ENCODE measurements at places on chromosomes 3 and 15.

DNA sequence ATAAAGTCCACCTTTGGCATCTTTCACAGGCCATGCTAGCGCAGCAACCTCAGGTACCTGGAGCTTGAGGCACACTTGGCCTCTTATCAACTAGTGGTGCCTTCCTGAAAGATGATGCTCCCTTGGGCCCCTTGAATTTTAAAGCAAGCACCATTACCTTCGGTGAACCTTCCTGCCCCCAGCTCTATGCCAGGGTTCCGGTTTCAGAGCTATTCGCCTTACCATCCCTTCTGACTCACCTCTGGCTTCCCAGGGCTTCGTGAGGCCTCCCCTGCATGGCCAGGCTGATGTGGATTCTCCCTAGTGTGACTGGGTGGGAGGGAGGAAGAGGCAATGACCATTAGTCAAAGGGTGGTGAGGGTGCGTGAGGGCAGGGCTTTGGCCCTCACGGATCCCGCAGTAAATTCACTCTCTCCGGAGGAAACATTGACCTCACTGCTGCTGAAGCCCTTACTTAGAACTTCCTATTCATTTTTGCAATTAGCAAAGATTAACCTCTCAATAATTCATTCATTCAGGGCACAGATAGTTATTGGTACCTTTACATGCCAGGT is 16.3 kb downstream of the BHLHE40 start:
- DNase-seq = peak; percentile 83

- DNase-seq = no peak
Observed at GRCh38 chr15:34233614-34234013, 8.8 kb downstream of the EMC4 start.

- DNase-seq = no peak
Observed at GRCh38 chr15:53831907-53832770, 72.7 kb upstream of the WDR72 start.

DNA sequence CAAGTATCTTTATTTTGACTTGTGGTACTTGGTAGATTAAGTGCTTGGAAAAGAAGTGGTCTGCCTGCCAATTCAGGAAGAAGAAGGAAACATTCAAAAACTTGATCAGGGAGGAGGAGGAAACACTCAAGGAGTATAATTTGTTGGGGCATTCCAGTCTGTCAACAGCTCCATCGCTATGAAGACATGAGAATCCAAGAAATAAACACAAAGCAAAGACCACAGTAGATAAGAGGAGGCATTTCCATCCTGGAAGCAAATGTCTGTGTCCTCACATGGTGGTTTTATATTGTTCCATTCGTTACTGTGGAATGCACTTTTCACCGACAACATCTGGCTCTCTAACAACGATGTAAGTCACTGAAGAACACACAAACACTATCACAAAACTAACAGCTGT is 176.1 kb upstream of the FRMD4B start:
- DNase-seq = no peak

DNA sequence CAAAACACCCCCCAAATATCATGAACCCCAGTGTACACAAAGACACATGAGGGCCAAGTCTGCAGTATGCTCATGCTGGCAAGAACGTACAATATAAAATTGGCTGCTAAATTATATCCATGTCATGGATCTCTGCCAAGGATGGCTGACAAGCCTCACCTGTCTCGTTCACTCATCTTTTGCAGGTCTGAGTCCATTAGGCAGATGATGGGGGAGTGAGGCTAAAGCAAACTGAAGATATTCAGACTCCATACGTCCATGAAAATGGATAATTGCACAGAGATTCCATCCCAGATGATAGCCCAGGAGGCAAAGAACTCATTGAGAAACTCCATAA is 122.3 kb upstream of the PTPRG start:
- DNase-seq = no peak

DNA sequence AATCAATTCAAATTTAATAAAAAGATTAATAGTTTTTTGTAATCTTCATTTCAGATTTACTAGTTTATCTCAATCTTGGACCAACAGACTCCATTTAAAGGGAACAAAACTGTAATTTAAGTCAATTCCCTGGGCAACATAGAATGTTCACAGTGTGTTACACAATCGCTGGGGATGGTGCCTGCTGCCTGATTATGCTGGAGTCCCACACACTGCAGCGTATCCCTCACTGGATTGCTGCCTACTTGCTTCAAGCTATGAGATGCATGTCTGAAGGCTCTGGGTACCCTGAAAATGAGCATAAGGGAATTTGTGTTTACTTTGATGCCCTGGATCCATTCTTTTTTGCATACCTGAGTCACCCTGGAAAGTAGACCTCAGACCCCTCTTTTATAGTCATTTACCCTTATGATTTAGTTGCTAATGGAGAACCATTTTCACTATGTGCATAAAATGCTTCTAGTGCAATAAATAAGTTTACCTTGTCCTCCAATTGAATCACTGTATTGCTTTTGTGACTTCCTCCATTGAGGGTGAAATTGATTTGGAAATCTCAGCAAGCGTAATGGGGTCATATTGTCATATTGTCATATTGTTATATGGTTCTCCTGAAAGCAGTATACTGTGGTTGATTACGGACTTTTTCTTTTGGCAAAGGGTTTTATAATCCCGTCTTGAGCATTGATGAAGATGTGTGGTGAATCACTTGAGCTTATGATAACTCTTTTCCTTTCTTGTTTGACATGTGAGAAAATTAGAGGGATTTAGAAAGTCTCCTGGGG is 35.9 kb downstream of the ITPR1 start:
- DNase-seq = no peak

- no peak for DNase-seq
Observed at GRCh38 chr15:62492900-62493299, 327.8 kb upstream of the C2CD4B start.

GRCh38 chr3:11932636-11933035 is 71.6 kb upstream of the SYN2 start:
- DNase-seq = no peak

DNA sequence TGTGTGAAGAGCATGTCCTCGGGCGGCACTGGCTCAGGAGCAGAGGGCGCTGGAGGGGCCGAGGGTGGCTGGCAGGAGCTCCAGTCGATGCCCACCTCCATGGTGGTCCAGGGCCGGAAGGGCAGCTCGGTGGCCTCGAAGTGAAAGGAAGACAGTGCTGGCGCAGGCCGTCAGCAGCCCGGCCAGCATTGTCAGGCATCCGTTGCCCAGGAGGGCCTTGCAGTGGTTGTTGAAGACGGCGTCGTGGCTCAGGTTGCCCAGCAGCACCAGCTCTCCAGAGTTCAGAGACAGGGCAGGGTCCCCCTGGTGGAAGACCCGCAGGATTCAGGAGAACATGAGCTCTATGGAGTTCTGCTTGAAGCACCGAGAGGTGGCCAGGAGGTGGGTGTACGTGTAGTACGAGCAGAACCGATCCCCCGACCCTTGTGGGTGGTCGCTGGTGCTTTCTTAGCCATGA is 16.5 kb upstream of the SIAH2 start:
- no peak for DNase-seq

- DNase-seq = no peak
Observed at GRCh38 chr15:49190586-49190985, 20.5 kb downstream of the GALK2 start.

- no peak for DNase-seq
Observed at GRCh38 chr15:28899061-28899738, 13.4 kb downstream of the APBA2 start.

DNA sequence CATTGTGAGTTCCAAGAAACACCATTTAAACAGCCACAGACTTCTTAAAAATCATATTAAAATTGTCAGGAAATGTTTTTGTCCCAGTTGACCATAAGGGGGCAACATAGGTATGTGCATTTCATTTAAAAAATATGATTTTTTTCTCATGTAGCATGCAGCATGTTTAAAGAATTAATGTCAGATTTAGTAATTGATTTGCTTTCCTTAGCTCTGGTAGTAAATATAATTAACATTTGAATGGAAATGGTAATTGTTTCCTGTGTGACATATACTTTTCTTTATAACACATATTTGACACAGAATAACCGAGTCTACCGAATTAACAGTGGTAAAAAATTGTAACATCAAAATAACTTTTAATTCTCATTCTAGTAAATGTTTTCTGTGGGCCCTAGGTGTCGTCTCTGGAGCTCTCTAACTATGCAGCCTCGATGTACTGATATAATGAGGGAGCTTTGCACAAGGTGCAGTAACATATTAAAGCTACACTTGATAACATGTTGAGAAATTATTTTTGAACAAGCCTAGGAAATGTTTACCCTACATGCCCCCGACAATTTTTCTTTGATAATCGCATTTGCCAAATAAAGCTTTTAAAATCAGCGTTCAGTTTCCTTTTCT is 34.9 kb downstream of the NXPE3 start:
- DNase-seq = peak; percentile 30

- peak; percentile 86 for DNase-seq
Observed at GRCh38 chr15:59170295-59171066, 36.2 kb upstream of the LDHAL6B start.

DNA sequence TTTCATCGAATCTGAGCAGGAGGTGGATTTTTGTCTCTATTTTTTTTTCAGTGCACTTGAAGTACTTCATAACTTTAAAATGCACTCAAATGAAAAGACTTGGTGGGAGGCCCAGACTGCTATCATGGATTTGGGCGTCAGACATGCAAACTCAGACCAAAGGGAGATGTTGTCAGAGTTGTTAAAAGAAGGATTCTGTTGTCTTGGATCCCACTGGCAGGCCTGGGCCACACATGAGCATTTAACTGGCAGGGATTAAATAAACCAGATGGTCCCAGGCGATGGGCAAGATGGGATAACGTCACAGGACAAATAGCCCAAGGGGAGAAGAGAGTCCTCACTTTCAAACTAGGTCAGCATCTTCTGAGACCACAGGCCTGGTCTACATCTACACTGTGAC is 15.4 kb downstream of the RTP1 start:
- DNase-seq = no peak

- DNase-seq = peak; percentile 3
Observed at GRCh38 chr3:19937459-19938294, 3.7 kb upstream of the EFHB start.

GRCh38 chr15:85474700-85475316 is 94.4 kb downstream of the AKAP13 start:
- no peak for DNase-seq

DNA sequence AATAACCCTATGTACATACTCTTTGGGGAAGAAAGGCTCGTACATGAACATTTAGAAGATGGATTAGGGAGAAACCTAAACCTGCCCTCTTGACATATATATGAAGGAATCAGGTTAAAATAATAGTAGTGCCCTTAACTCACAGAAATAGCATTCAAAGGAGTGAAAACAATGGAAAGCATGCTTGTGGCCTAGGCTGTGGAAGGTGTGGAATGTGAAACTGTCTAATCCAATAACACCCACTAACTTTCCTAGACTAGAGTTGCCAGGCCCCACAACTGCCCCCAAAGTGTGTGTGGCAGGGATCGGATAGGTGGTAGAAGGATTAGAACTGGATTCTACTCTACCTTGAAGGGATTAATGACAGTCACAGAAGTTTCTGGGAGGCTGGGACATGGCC is 317.4 kb upstream of the LRRFIP2 start:
- no peak for DNase-seq

DNA sequence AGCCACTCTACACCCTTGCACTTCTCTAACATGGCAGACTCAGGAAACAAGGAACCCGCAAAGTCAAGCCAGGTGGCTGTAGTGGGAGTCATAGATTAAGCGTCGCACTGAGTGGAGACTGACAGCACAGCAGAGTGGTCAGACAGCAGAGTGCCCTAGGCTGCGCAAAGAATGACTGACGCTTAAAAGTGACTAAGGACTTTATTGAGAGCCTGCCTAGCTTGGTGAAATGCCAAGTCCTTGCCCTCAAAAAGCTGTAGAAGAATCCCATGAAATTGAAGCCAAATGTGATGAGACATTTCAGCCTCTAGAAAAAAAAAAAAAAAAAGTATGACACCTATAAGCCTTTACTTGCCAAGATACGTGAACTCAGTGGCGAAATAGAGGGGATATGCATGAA is 30.2 kb downstream of the NCEH1 start:
- DNase-seq = peak; percentile 20

DNA sequence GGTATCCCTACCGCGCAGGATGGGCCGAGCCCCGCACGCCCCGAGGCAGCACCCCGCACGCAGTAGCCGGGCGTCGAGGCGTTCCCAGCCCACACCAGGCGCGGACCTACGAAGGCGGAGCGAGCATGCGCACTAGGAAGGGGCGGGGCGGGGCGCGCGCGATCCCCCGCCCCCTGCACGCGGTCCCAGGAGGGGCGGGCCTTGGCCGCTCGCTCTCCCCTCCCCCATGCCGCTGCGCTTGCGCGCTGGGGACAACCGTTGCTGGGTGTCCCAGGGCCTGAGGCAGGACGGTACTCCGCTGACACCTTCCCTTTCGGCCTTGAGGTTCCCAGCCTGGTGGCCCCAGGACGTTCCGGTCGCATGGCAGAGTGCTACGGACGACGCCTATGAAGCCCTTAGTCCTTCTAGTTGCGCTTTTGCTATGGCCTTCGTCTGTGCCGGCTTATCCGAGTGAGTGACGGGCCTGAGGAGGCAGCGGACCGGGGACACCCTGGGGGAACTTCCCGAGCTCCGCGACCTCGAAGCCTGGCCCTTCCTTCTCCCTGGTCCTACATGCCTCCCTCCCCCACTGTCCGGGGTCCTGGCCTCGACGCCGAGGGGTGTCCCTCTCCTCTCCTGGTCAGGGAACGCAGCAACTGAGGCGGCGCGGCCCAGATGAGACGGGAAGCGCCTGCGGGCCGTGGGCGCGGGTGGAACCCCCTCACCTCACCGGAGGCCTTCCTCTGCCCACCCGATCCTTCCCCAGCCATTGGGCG is at the start of gene SPESP1:
Gene SPESP1, plus strand, starts transcription at position 258 of the 755 bp plus-strand sequence. Its CDS starts 129 bp downstream, at position 387.
- no peak for DNase-seq

- no peak for DNase-seq
Observed at GRCh38 chr3:48747015-48747615, 30.1 kb upstream of the IP6K2 start.
